Activated T-cell treated with anti-CD3 and anti-CD28 coated beads, Interleukin-2, amount 50 U/mL, for 72 hours (primary cell): ENCODE measurements at places on chromosomes 13 and 19. TPM values are rescaled to one million over a fixed set of nuclear protein-coding genes. Genes with fewer than 3 reads are reported as not detected.

The ZNF446 gene
- 8.5 TPM for total RNA-seq

The SHISA7 gene
- not detected for total RNA-seq

The ZBTB45 gene
- 12.1 TPM for total RNA-seq

The SIGLEC14 gene
- not detected for total RNA-seq

The OSCAR gene
- 2.3 TPM for total RNA-seq

The KCNN4 gene
- total RNA-seq = 91.6 TPM

The PLK5 gene
- not detected for total RNA-seq

The KLC3 gene
- 0.42 TPM for total RNA-seq

The CALR3 gene
- total RNA-seq = not detected

The PGLYRP1 gene
- not detected for total RNA-seq

DNA sequence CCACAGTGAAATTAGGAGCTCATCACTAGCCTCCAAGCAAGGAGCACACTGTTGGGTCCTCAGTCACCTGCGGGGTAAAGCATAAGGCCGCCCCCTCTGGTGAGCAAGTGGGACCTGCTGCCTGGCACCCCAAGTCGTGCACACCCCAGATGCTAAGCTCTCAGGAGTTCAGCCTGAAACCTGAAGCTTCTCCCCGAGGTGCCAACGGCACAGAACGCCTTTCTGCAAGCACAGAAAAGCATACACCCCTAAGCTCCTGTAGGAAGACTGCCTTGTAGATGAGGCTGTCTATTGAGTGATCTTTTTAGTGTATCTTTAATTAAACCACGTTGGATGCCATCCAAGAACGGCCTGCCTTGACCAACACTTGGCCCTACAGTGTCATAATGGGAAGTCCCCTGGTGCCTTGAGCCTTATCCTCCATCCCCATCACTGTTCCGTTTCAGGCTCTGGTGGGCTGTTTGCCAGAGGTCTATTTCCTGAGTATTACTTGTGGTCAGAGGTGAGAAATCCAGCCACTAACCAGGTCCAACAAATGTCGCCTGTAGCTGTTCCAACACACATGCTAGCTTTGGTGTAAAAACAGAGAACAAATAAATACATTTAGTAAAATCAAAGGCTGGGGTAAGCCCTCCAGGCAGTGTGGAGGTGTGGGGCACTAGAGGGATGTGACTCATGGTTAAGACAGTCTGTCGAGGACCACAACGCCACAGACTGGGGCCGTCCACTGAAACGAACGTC is 44.8 kb downstream of the C13orf42 start:
- DNase-seq = no peak
- no peak overlapping the region for H3K4me3 ChIP-seq
- no peaks in the 10 kb centered on the region for H3K36me3 ChIP-seq
- H3K27ac ChIP-seq = no peak overlapping the region
- peaks cover 5% of the 10 kb centered on the region for H3K27me3 ChIP-seq
- H3K4me1 ChIP-seq = peaks cover 5% of the 10 kb centered on the region

GRCh38 chr19:53432088-53432661 is 391 bp downstream of the ZNF761 start:
- H3K27me3 ChIP-seq = no peaks in the 10 kb centered on the region
- peak overlapping the region; percentile 96 for H3K4me3 ChIP-seq
- peak overlapping the region; percentile 72 for H3K27ac ChIP-seq
- DNase-seq = no peak
- H3K4me1 ChIP-seq = peaks cover 40% of the 10 kb centered on the region

GRCh38 chr19:37813340-37813739 is 34.0 kb upstream of the ZNF573 start:
- H3K4me1 ChIP-seq = no peaks in the 10 kb centered on the region
- H3K27ac ChIP-seq = no peak overlapping the region
- DNase-seq = no peak

DNA sequence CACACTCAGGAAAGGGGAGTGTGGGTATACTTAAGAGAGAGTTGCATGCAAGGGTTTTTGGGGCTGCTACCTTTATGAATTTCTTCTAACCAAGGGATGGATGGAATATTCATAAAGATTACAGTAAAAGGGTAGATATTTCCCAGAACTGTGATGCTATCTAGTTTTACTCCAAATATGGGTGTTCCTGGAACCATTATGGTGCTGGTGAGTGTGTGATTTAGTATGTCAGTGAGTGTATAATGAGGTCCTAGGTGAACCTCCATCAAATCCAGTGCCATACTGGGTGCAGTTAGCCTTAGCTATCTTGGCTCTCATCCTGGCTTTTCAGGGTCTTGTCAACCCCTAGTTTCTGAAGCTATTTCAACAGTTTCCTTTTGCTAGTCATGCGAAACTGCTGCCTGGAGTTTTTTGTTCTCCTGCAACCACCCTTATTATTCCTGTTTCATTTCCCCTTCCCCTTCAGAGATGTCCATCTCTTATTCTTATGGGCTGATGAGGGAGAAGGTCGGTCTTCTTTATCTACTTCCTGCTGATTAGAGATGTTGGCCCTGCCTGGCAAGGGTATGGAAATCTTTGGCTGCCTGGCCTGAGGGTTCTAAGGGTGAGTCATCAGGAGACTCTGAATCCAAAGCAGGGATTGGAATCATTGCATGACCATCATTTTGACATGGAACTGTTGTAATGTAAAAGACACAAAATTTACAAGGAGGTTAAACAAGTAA is 202.3 kb downstream of the NBEA start:
- no peak overlapping the region for H3K27ac ChIP-seq
- DNase-seq = no peak
- H3K36me3 ChIP-seq = peaks cover 2% of the 10 kb centered on the region

DNA sequence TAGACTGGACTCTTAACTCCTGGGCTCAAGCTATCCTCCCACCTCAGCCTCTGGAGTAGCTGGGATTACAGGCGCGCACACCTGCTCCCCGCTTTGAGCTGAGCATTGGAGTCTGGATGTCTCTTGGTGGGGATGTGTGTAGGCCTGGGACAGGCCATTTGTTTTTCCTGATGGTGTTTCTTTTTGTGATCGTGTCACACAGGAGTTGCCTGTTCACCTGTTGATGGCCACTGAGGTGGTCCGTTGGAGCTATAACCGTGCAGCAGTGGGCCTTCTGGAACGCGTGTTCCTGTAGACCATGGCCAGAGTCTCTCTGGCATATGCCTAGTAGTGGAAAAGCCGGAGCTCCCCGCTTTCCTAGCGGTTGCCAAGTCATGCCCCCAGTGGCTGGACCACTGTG is 3.5 kb downstream of the PAK4 start:
- H3K4me3 ChIP-seq = no peak overlapping the region
- H3K36me3 ChIP-seq = no peaks in the 10 kb centered on the region
- H3K4me1 ChIP-seq = peaks cover 56% of the 10 kb centered on the region
- DNase-seq = no peak
- no peak overlapping the region for H3K27ac ChIP-seq

DNA sequence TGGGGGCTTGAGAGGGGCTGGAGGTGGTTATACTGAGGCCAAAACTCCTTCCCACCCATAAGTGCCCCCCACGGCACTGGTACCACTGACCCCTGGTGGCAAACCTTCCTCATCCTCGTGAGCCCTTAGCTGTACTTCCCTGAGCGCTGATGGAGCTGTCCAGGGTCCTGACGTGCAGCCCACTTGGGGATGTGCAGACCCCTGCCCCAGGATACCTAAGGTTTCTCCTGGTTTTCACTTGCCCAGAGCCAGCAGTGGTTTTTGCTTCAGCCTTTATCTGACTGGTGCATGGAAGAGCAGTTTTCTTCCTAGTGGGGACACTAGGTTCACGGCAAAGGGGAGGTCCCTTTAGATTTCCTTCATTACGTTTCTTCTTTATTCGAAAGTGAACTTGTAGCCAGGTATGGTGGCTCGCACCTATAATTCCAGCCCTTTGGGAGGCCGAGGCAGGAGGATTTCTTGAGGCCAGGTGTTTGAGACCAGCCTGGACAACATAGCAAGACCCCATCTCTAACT is 28.7 kb upstream of the KCTD15 start:
- H3K36me3 ChIP-seq = no peaks in the 10 kb centered on the region
- DNase-seq = peak; percentile 21
- H3K4me1 ChIP-seq = no peaks in the 10 kb centered on the region
- no peaks in the 10 kb centered on the region for H3K27me3 ChIP-seq
- no peak overlapping the region for H3K4me3 ChIP-seq

- peak; percentile 89 for DNase-seq
- peaks cover 17% of the 10 kb centered on the region for H3K27me3 ChIP-seq
- peaks cover 36% of the 10 kb centered on the region for H3K4me1 ChIP-seq
- peak overlapping the region; percentile 70 for H3K4me3 ChIP-seq
- H3K36me3 ChIP-seq = peaks cover 4% of the 10 kb centered on the region
- H3K27ac ChIP-seq = no peak overlapping the region
Measured at GRCh38 chr19:14472202-14472938, 2.8 kb downstream of the PTGER1 start.

DNA sequence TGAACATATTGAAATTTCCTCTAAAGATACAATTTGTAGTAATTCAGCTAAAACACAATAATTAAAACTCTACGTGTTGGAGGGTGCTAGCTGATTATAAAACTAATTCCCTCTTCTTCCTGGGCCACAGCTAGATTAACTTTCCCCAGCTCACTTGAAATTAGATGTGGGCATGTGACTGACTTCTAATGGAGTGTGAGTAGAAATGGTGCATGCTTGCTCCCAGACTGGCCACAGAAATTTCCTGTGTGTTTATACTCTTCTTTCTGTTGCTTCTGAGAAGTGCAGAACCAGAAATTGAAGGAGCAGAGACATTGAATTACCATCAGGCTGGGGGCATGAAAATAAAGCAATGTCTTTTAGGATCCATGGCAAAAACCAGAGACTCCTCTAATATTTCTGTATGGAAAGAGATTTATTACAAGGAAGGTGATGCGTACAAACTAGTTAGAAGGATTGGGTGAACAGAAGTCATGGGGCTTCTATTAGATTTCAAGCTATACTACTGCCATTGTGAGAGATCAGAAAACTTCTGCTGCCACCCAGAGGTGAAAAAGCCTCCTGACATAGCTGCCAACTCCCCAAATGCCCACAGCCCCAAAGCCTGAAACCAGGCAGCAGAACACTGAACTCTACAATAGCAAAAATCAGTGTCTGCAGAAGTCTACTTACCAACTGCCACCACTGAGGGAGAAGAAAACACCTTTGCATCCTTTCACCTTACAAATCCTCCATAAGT is 379.2 kb upstream of the MIR17HG start:
- no peak overlapping the region for H3K4me3 ChIP-seq
- no peaks in the 10 kb centered on the region for H3K27me3 ChIP-seq
- no peak overlapping the region for H3K27ac ChIP-seq

GRCh38 chr13:39391761-39392160 is 211.2 kb downstream of the LHFPL6 start:
- no peak overlapping the region for H3K4me3 ChIP-seq
- H3K36me3 ChIP-seq = no peaks in the 10 kb centered on the region
- H3K27ac ChIP-seq = no peak overlapping the region
- DNase-seq = no peak
- peaks cover 9% of the 10 kb centered on the region for H3K27me3 ChIP-seq

DNA sequence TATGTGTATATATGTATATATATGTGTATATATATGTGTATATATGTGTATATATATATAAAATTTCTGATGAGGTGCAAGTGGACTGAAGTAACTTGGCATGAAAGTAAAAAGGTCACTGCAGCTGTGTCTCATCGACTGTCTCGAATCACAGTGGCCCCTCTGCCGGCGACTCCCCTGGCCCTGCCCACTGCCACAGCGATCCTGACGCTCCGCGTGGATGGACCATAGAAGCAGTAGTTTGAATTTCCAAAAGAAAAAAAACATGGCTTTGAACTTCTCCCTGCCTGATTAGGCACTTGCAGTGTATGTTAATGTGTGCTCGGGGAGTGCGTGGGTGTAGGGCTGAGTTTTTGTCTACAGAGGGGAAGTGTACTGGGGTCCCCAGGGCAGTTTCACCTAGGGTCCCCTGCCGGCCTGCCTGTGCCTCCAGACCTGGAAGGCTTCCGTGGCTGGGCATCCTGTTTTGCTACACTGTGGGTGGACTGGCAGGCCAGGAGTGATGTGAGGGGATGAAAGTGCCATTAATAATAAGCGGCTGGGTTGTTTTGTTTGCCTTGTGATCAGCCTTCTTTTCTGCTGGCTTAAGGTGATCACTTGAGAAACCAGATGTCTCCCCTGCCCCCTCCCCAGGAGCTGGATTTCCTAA is 10.8 kb downstream of the ZIC5 start:
- peaks cover 21% of the 10 kb centered on the region for H3K4me1 ChIP-seq
- H3K27me3 ChIP-seq = peaks cover 78% of the 10 kb centered on the region
- DNase-seq = no peak
- H3K4me3 ChIP-seq = no peak overlapping the region
- no peak overlapping the region for H3K27ac ChIP-seq

DNA sequence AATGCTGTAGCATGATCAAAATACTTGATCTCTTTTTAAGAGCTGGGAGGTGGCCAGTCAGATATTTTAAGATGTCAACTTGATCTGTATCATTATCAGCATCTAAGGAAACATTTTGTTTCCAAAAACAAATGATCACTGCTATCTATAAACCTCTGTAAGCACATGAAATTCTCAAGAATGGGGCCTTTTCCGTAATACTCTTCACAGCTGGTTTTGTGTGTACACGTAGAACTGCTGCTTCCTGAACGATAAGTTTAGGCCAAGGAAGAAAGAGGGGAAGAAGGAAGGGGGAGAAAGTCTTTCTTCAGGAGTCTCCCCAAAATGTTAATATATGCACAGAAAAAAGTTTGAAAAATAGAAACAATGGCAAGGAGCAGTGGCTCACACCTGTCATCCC is 25.7 kb downstream of the ARL11 start:
- H3K36me3 ChIP-seq = no peaks in the 10 kb centered on the region
- no peak overlapping the region for H3K4me3 ChIP-seq
- no peaks in the 10 kb centered on the region for H3K4me1 ChIP-seq

- H3K27ac ChIP-seq = peak overlapping the region; percentile 80
- H3K4me3 ChIP-seq = peak overlapping the region; percentile 93
- peaks cover 24% of the 10 kb centered on the region for H3K4me1 ChIP-seq
- no peaks in the 10 kb centered on the region for H3K27me3 ChIP-seq
- DNase-seq = peak; percentile 92
Measured at GRCh38 chr19:52535771-52536447, 8.4 kb downstream of the ZNF808 start.

DNA sequence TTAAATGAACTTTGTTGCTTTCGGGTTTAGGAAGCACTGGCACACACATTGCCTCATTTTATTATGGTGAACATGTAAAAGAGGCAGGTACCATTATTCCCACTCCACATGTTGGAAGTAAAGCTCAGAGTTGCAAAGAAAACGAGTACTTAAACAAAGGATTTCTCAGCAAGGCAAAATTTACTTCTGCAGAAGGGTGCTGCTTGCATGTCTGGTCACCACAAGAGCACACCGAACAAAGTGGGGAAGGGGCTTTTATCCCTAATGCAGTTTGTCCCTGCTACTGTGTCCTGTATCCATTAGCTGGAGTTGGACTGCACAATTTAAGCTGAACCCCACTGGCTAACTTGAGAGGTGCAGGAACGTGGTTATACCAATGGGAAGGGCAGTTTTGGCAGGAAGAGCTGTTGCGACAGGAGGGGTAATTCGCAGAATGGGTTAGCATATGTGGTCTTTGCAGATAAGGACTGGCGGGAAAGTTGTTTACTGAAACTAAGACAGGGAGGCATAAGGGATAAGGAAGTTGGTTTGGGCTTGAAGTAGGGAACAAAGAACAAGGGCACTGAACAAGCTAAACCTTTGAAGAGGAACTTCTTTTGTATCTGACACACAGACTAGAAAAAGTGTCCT is 545.5 kb downstream of the UQCRFS1 start:
- H3K4me3 ChIP-seq = no peak overlapping the region
- no peak for DNase-seq
- H3K4me1 ChIP-seq = no peaks in the 10 kb centered on the region
- peaks cover 13% of the 10 kb centered on the region for H3K36me3 ChIP-seq
- H3K27me3 ChIP-seq = no peaks in the 10 kb centered on the region

- no peaks in the 10 kb centered on the region for H3K4me1 ChIP-seq
- no peak overlapping the region for H3K27ac ChIP-seq
- no peak overlapping the region for H3K4me3 ChIP-seq
Measured at GRCh38 chr13:108947551-108948030, 318.2 kb downstream of the MYO16 start.

GRCh38 chr19:40367577-40368434 is 19.3 kb downstream of the PLD3 start:
- no peak overlapping the region for H3K27ac ChIP-seq
- H3K36me3 ChIP-seq = no peaks in the 10 kb centered on the region
- DNase-seq = no peak
- no peaks in the 10 kb centered on the region for H3K27me3 ChIP-seq
